ENCODE measurements at places on chromosomes 3 and 15.

- no peak for DNase-seq
These were observed 703 bp upstream of the LSAMP start for GRCh38 chr3:116445990-116446389.

GRCh38 chr15:95096651-95097050, 865.3 kb downstream of the MCTP2 start:
- no peak for DNase-seq

GRCh38 chr3:52792413-52792812, 2.2 kb upstream of the ITIH3 start:
- no peak for DNase-seq

GRCh38 chr15:101045835-101046691, 126.9 kb downstream of the LRRK1 start:
- DNase-seq: no peak

- no peak for DNase-seq
These were observed 31.3 kb downstream of the CYP8B1 start for GRCh38 chr3:42844412-42844713.

DNA sequence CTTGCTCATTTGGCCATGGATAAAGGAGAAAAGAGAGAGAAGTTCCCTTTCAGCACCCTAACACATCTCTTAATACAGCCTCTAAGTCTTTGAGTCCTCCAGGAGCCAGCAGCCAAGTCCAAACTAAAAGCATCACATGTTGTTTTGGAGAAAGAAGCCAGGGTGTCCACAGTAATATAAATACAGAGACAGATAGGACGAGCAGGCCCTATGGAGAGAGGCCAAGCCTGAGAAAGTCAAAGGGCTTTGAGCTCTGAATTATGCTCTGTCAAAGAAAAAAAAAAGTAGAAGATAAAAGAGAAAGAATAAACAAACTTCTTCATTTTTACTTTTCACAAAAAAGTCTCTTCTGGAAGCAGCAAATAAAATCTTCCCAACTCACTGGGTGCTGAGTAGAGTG, 92.4 kb upstream of the THBS1 start:
- no peak for DNase-seq

- DNase-seq: no peak
These were observed 337.8 kb upstream of the ROPN1 start for GRCh38 chr3:124329723-124330122.

DNA sequence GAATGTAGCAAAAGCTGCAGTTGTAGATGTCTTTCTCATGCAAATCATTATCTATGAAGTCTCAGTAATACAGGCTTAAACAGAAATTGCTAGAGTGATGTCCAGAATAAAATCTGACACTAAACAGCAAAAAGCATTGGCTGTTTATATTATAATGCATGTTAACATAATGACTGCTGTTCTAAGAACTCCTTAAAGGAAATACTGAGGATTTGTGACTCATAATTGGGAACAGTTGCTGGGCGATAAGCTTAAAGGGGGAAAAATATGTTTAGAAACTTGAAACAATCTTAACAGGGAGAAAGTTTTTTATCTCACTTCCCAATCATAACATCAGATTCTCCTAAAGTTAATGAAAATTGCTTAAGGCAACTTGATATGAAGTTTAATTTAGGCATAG, 17.5 kb downstream of the TIPARP start:
- DNase-seq: no peak

DNA sequence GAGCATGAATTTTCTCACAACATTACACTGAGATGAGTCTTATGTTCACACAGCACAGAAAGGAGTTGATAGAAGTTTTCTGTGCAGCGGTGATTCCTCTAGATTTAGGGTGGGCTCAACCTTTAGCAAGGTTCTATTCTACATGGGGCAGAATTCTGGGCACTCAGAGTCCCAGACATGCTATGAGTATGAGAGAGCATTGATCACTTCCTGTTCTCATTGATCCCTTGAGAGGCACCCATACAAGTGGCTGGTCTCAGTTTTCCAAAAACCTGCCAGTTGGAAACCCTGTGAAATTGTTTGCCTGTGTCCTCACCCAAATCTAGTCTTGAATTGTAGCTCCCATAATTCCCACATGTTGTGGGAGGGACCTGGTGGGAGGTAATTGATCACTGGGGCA, 112.5 kb upstream of the NR2F2 start:
- DNase-seq: no peak

DNA sequence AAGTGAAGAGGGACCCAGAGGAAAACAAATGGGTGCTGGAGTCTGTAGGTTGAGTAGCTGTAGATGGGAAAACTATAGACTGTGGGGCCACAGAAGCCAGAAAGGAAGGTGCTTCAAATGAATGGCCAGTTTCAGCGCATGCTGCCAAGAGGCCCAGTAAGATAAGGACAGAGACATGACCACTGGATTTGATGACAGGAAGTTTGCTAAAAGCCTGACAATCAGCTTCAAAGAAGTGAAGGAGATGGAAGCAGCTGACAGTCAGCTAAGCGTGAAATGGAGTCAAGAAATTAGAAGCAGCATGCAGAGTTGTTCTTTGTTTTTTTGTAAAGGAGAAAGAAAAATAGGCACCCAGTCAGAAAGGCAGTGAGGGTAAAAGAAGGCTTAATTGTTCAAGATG, 24.9 kb downstream of the TXNRD3 start:
- no peak for DNase-seq

- DNase-seq: no peak
These were observed 70.4 kb downstream of the PPM1L start for GRCh38 chr3:160826408-160826807.

GRCh38 chr3:36447061-36447460, 66.8 kb downstream of the STAC start:
- no peak for DNase-seq

DNA sequence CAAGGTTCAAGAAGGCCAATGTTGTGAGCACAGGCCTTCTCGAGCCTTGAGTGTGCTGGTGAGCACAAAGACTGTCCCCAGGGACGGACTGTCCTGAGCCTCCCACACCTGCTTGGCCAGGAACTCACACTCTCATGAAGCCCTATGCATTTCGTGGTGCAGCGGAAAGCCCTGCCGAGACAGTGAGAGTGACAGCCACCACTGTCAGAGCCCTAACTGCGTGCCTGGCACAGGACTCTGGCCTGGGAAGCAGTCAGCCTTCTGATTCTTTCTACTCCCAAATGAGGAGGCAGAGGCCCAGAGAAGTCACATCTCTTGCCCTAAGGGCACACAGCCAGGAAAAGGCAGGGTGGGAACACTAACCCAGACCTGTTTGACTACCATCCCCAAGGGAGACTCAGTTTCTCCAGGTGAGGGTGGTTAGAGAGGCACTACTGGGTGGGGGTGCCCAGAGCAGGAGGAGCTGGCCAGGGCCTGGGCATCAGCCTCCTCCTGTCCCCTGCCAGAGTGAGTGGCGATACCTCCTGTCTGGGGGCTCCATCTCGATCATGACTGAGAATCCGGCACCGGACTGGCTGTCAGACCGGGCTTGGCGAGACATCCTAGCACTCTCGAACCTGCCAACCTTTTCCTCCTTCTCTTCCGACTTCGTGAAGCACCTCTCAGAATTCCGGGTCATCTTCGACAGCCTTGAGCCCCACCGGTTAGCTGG, 50.8 kb downstream of the SEMA3G start:
- peak; percentile 20 for DNase-seq

DNA sequence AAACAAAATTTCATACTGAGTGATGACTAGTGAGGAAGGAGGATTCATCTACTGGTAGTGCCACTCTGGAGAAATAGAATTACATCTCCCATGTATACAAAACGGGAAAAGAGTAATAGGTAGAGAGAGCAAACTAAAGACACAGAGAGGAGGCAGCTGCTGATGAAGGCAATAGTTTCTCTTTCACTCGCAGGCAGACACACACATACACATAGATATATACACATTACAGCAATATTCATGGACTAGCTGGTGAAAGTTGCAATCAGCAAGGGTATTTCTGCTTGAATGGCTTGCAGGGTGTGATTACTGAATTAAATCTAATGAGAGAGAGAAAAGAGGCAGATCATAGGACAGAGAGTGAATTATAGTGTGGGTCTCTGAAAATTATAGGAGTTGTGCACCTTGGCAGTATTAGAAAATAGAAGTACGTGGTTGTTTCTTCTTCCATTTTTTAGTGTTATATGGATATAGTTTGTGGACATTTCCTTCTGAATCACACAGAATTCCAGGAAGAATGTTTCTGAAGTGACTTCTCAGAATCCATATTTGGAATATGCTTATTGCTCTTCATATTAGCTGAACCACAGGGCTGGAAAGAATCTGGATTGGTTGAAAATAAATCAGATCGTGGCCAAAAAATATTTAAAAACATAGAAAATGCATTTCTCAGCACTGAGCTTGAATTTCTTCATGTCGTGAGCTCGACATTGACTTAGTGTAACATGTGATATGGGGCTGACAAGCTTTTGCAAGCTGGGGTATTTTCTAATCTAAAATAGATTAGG, 991.2 kb downstream of the TUSC7 start:
- DNase-seq: no peak

GRCh38 chr3:8759038-8759707, 10.2 kb downstream of the OXTR start:
- no peak for DNase-seq

- DNase-seq: no peak
These were observed 149.3 kb downstream of the KCNMB2 start for GRCh38 chr3:178685591-178685906.

- no peak for DNase-seq
These were observed 16.2 kb upstream of the ABI3BP start for GRCh38 chr3:101009386-101009785.

DNA sequence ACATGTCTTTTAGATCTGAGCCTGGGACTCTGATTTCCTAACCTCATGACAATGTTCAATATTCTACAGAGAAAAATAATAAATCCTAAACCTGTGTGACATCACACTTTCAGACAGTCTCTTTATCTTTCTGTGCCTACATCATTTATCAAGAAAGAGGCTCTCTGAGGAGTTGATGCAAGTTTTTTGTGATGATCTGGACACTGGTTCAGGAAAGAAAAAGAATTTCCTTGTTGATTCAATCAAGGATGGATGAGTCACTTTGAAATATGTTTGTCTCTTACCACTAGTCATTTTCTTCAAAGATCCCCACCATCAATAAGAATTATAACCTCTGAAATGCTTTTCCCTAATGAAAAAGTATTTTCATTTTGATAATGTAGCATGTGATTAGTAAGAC, 404.6 kb downstream of the WDR72 start:
- DNase-seq: no peak

GRCh38 chr3:148531836-148532235, 165.9 kb upstream of the AGTR1 start:
- no peak for DNase-seq

DNA sequence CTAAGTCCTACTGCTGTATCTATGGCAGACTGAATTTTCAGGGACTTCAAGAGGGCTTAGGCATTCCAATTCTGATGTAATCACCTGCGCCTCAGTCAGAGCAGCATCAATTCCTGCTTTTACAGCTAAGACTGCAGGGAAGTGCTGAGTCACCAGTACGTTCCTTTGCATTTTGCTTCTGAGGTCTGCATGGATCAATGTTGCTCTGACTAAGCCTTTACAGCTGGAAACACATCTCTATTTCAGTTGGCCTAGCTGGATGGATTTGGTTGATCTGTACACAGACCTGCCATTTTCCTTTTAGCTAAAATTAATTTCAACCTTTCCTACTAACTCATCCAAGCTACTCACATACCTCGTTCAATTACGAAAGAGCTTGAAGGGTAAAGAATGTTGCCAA, 51.3 kb downstream of the ETV5 start:
- DNase-seq: no peak

DNA sequence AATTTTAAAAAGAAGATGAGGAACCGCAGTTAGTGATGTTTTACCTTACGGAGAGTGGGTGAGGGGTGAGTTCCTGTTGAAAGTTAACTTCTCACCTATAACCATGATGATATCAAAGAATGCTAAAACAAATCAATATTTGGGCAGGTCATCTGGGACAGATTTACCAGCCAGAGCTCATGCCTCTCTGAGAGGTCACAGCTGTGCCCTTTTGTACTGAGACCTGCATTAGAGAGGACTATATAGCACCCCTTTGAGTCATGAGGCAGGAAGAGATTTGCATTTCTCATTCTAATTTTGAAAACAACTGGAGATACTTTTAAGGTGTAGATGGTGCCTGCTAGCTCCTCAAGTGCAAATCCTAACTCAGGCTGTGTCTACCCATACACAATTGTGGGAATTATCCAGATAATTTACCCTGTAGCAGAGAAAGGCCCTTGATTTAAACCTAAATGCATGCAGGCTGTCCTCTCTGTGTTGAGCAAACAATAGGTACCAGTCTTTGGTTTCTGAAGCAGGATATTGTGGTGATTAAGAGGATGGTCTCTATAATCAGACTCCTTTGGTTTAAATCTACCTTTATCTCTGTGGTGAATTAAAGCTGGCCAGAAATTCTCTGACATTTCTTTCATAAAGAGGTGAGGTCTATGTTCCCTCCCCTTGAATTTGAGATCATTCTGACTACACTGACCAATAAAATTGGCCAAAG, 5.8 kb upstream of the TM4SF4 start:
- peak; percentile 48 for DNase-seq

GRCh38 chr15:70768257-70768883, 5.0 kb upstream of the UACA start:
- DNase-seq: no peak

DNA sequence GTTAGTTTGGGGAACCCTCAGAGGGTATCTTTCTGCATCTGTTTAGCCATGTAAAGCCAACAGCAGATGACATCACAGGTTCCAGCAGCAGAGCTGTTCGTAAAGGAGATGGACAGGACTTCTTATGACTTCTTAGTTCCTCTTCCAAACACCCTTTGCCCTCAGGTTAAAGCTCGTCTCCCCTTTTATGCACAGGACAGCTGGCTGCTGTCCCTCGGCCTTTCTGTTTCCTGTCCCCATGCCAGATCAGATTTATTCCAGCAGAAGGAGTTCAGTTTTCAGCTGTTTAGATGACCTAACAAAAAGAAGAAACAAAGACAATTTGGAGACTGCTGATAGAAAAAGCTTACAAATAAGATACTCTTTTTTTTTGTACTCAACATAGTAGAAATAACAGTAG, 45.1 kb downstream of the SEC22A start:
- no peak for DNase-seq

- peak; percentile 63 for DNase-seq
These were observed 37.8 kb downstream of the LSM3 start for GRCh38 chr3:14216257-14217048.

DNA sequence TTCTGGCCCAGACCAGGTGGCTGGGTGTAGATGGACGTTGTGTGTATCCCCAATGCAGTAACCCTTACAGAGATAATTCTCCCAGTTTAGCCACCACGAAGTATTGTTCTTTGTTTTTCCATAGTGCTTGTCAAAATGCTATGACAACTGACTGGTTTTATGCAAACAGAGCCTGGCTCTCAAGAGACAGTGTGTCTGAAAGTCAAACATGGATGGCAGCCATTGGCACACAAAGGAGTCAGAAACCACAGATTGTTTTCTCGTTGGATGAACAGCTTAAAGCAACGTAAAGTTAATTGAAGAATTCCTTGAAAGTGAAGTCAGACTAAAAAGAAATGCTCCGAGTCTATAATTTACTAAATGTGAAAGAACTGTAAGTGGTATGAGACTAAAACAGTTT, 91.2 kb downstream of the FILIP1L start:
- no peak for DNase-seq

GRCh38 chr15:39194106-39194830, 386.6 kb upstream of the THBS1 start:
- DNase-seq: no peak

GRCh38 chr3:74643636-74644035, 29.2 kb upstream of the CNTN3 start:
- peak; percentile 53 for DNase-seq

- DNase-seq: no peak
These were observed 67.5 kb downstream of the ARIH1 start for GRCh38 chr15:72541674-72542073.
